Kidney (tissue), 22 donors: ENCODE measurements at places on chromosomes 7 and 10. TPM values are rescaled to one million over a fixed set of nuclear protein-coding genes. Genes with fewer than 3 reads are reported as not detected.

- H3K27ac ChIP-seq = no peak overlapping the region
- no peak overlapping the region for H3K4me3 ChIP-seq
- H3K27me3 ChIP-seq = no peaks in the 10 kb centered on the region
Measured at GRCh38 chr10:90148116-90148855, 446.9 kb downstream of the KIF20B start.

DNA sequence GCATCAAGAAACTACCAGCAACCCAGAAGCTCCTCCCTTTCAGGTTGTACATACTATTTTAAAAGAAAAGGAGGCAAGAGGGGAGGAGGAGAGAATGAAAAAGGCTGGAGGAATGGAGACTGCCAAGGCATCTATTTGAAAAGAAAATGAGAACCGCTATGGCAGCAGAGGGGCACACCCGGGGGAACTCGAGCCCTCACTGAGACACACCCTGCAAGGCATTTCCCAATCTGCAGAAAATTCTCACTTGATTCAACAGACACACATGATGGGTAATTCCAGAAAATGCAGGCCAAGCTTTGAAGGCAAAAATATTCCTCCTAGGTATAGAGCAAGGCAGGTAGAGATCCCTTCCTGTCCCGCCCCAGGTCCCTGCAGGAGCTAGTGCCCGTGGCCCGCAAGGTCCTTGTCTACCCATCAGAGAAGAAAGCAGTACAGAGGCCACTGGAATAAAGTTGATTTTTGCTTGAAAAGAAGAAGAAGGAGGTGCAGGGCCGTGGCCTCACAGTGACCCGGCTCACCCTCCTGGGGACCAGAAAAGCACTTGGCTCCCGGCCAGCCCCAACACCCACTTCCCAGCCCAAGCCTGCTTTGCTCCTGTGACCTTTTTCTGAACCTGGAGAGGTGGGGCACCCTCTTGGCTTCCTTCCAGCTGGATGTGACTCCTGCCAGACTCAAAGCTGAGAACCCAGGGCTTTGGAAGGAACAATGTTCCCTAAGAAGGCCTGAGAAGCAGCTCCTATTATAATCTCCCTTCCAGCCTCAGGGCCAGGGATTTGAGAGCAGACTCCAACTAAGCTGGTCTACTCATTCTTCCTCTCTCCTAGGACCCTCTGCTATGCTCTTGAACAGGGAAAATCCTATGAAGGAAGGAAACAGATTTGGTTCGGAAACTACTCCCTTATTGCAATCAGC lies 6.2 kb upstream of the PIK3CG start:
- no peaks in the 10 kb centered on the region for H3K36me3 ChIP-seq
- no peak overlapping the region for H3K27ac ChIP-seq
- H3K4me1 ChIP-seq = no peaks in the 10 kb centered on the region
- peak; percentile 40 for DNase-seq

- no peaks in the 10 kb centered on the region for H3K36me3 ChIP-seq
- H3K4me3 ChIP-seq = no peak overlapping the region
- H3K27ac ChIP-seq = no peak overlapping the region
- DNase-seq = peak; percentile 44
- no peaks in the 10 kb centered on the region for H3K4me1 ChIP-seq
Measured at GRCh38 chr10:65358565-65358964, 1567.3 kb upstream of the LRRTM3 start.

DNA sequence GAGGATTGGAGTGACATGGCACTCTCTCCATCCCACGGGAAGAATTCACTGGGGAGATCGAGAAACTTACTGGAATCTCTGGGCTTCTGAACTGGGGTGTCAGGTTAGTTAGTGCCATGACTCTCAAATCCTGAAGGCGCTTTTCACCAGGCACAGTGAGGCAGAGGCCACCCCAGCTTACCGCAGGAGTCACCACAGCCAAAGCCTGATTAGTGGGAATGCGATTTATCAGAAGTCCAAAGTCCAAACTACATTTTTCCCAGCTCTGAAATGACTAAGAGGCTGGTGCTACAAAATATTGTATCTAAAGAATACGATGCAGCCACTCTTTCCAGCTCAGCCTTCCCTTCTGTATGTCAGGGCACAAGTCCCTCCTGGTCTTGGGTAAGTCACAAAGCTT lies 334.8 kb upstream of the SHH start:
- peaks cover under 1% of the 10 kb centered on the region for H3K4me1 ChIP-seq
- no peaks in the 10 kb centered on the region for H3K36me3 ChIP-seq
- H3K4me3 ChIP-seq = no peak overlapping the region
- H3K27ac ChIP-seq = no peak overlapping the region

The PKD1L1 gene
- total RNA-seq = 0.82 TPM

DNA sequence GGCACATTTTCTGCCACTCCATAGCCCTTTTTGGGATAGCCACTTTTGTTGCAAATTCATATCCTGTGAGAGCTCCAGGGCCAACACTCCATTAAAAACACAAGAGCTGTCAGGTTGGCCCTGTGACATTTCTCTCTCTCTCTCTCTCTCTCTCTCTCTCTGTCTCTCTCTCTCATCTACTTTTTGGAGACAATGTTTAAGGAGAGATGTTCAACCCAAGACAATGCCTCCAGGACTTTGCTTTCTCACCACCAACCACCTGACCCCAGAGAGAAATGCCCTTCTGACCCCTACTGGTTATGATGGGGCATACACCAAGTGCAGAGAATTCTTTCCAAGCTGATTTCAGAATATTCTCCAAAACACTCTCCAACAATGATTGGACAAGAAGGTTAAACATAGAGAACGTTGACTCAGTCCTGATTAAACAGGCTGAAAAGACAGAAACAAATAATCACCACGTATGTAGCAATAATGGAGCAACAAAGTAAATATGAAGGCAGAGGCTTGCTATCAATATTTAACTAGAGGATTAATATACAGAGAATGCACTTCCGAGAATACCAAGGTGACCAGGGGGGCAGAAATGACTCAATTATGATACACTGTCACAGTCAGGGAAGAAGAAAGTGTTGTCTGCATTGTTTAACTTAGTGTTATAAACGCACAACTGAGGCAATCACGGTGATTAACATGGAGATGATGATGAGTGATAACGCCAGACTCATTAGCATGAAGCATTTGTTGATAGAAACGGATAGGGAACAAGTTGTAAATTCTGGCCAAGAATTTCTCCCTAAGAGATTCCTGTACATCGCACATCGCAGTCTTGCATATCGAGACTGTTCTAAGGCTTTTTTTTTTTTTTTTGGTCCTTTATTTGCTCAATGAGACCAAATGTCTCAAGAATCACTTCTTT lies 178.5 kb downstream of the NRP1 start:
- H3K27ac ChIP-seq = no peak overlapping the region
- H3K27me3 ChIP-seq = no peaks in the 10 kb centered on the region
- H3K36me3 ChIP-seq = no peaks in the 10 kb centered on the region
- H3K4me1 ChIP-seq = peaks cover 5% of the 10 kb centered on the region
- DNase-seq = no peak
- no peak overlapping the region for H3K4me3 ChIP-seq

DNA sequence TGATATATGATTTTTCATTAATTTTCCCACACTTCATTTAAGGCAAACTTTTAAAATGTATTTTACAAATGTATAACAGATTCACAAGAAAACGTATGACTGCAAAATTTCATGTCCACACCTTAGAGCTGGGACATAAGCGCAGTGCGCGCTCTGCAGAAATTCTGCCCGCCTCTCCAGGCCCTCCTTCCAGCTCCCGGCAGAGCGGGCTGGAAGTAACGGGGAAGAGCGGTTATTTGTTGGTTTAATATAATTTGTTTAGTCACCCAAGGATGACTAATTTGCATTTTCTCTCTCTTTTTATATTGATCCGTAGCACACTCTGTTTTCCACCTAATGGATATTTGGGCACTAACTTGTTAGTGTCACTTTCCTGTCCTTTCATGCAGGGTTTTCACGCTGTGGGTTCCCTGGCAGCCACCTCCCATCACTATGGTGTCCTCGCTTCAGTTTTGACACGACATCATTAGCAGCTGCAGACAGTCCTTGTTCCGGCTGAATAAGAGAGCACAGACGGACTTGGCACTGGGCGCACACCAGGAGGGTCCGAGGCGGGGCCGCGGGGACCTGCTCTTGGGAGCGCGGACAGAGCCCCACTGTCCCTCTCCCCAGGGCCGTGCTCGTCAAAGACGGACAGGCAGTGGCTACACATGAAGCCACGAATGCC lies 129.2 kb upstream of the SEC61G start:
- H3K4me1 ChIP-seq = peaks cover 3% of the 10 kb centered on the region
- H3K27ac ChIP-seq = no peak overlapping the region
- no peaks in the 10 kb centered on the region for H3K27me3 ChIP-seq
- H3K36me3 ChIP-seq = no peaks in the 10 kb centered on the region

GRCh38 chr7:157097569-157097968 lies 41.2 kb upstream of the UBE3C start:
- no peaks in the 10 kb centered on the region for H3K4me1 ChIP-seq
- no peaks in the 10 kb centered on the region for H3K27me3 ChIP-seq
- no peak for DNase-seq
- no peaks in the 10 kb centered on the region for H3K36me3 ChIP-seq
- H3K27ac ChIP-seq = no peak overlapping the region

The HABP2 gene
- 25.6 TPM for total RNA-seq

DNA sequence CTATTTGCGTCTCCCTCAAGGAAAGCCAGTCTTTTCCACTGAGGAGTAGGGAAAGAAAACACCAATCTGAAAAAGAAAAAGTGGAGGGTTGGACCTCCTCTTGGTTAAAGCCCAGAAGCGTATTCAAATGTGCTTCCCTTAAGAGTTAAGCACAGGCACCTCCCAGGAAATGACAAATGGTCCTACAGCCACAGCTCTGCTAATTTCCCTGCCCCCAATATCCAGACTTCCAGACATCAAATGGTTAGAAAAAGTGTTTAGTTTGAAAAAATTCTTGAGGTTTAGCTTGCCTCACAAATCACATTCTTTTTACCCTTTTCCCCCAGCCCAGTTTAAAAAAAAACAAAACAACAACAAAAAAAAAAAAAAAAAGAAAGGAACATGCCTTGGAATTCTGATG lies 19.0 kb upstream of the COL1A2 start:
- peak overlapping the region; percentile 43 for H3K27ac ChIP-seq
- no peaks in the 10 kb centered on the region for H3K27me3 ChIP-seq
- H3K4me3 ChIP-seq = peak overlapping the region; percentile 24
- peaks cover 3% of the 10 kb centered on the region for H3K4me1 ChIP-seq

GRCh38 chr7:40880581-40880980 lies 745.8 kb downstream of the SUGCT start:
- H3K4me3 ChIP-seq = no peak overlapping the region
- no peaks in the 10 kb centered on the region for H3K27me3 ChIP-seq
- no peaks in the 10 kb centered on the region for H3K4me1 ChIP-seq
- H3K36me3 ChIP-seq = no peaks in the 10 kb centered on the region

The CALML5 gene
- not detected for total RNA-seq

DNA sequence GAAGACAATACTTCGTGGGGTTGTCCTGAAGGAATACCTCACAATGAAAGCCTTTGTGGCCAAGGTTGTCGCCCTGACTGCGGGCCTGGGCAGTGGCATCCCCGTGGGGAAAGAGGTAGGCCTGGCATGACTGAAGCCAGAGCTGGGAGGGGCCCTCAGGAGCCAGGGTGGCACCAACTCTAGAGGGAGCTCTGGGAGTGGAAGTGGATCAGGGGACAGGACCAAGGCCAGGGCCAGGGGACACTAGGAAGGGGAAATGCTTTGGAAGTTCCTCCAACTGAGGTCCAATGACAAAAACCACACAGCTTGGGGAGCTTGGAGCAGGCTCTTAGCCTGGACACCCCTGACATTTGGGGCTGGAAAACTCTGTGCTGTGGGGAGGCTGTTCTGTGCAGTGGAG lies 5.8 kb downstream of the CLCN1 start:
- H3K27ac ChIP-seq = no peak overlapping the region
- H3K36me3 ChIP-seq = no peaks in the 10 kb centered on the region
- no peak for DNase-seq
- H3K4me1 ChIP-seq = no peaks in the 10 kb centered on the region
- H3K4me3 ChIP-seq = no peak overlapping the region

DNA sequence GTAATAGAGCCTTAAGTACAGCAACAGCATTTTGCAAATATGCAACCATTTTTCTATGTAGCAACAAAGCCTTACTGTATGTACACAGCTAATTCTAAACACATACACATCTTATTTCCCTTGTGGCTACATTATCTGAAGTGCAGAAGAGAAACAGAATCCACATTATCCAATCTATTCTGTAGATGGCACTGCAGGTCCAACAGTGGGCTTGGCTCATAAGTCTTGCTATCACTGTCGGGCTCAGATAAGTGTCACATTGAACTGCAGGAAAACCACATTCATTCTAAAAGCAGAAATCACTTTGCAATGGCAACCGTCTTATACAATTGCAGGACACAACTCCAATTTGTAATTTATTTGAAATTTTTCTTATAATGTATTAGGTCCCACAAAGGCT lies 109.8 kb upstream of the NOBOX start:
- H3K4me3 ChIP-seq = no peak overlapping the region
- DNase-seq = peak; percentile 83
- H3K27ac ChIP-seq = no peak overlapping the region
- no peaks in the 10 kb centered on the region for H3K36me3 ChIP-seq
- H3K4me1 ChIP-seq = no peaks in the 10 kb centered on the region

The CPA2 gene
- not detected for total RNA-seq

GRCh38 chr10:110244550-110244949 lies 37.1 kb downstream of the MXI1 start:
- no peak overlapping the region for H3K4me3 ChIP-seq
- H3K36me3 ChIP-seq = no peaks in the 10 kb centered on the region
- DNase-seq = no peak
- H3K4me1 ChIP-seq = peaks cover 2% of the 10 kb centered on the region
- no peak overlapping the region for H3K27ac ChIP-seq

The VWC2 gene
- 0.06 TPM for total RNA-seq

DNA sequence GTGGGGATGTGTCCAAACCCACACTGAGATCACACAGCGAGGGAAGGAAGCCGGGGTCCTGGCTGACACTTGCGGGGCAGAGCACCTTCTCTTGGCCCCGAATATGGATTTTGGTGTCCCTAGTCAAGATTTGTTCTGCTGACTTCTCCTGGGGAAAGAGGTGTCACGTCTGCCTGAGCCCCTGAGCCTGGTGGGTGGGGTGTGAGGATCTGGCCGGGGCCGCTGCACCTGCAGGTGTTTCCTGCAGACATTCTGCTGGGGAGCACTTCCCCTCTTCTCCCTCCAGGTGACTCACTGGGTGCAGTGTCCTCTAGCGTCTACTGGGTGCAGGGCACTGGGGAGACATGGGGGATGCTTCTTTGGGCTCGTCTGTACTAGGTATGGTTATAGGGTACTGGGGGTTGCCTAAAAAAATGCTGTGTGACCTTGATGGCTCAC lies 99.2 kb downstream of the GRK5 start:
- H3K27ac ChIP-seq = no peak overlapping the region
- no peak overlapping the region for H3K4me3 ChIP-seq
- no peaks in the 10 kb centered on the region for H3K4me1 ChIP-seq
- DNase-seq = no peak

DNA sequence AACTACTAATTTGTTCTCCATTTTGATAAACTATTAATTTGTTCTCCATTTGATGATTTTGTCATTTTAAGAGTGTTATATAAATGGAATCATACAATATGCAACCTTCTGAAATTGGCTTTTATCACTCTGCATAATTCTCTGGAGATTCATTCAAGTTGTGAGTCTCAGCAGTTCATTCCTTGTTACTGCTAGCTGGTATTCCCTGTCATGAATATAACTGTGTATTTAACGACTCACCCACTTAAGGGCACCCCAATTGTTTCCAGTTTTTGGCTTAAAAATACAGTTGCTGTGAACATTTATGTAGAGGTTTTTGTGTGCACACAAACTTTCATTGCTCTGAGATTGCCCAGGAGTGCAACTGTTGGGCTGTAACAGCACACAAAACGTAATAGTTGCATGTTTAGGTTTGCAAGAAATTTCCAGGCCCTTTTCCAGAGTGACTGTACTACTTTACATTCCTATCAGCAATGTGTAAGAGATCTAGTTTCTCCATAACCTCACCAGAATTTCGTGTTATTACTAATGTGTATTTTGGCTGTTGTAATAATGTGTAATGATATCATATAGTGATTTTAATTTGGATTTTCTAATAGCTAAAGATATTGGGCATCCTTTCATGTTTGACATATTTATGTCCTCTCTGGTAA lies 153.2 kb upstream of the ADCY1 start:
- no peak overlapping the region for H3K4me3 ChIP-seq
- no peak for DNase-seq
- H3K27me3 ChIP-seq = no peaks in the 10 kb centered on the region
- no peaks in the 10 kb centered on the region for H3K4me1 ChIP-seq
